ENCODE measurements at places on chromosomes 1 and 21. TPM values are rescaled to one million over a fixed set of nuclear protein-coding genes. Genes with fewer than 3 reads are reported as not detected.

Gene XCL2
- not detected for total RNA-seq

Gene NBPF14
- 62.3 TPM for total RNA-seq

Gene DNAI4
- 6.6 TPM for total RNA-seq

Gene LIPI
- total RNA-seq, result not detected
